A549 treated with dexamethasone at 1 μM for 4 hours (cell line): ENCODE measurements at places on chromosomes 6 and 20. TPM values are rescaled to one million over a fixed set of nuclear protein-coding genes. Genes with fewer than 3 reads are reported as not detected.

The TNFRSF6B gene
- 0.77 to 0.97 TPM (median 0.84 TPM) in 4 of 5 replicates, not detected in the other for total RNA-seq

The OR2J3 gene
- not detected in 5 replicates for total RNA-seq

The IFNGR1 gene
- total RNA-seq, result 46.2 to 47.8 TPM (median 46.6 TPM) in 5 replicates

The LIME1 gene
- total RNA-seq, result 2.9 to 9.5 TPM (median 8.9 TPM) in 5 replicates

The PTGIS gene
- 0.02 to 0.07 TPM (median 0.06 TPM) in 3 of 5 replicates, not detected in the others for total RNA-seq

The EFCAB8 gene
- not detected in 5 replicates for total RNA-seq

The DDX43 gene
- not detected in 5 replicates for total RNA-seq

The ADTRP gene
- total RNA-seq, result 0.29 to 0.90 TPM (median 0.75 TPM) in 5 replicates

The HTR1E gene
- total RNA-seq, result not detected in 5 replicates

The CHD6 gene
- total RNA-seq, result 7.7 to 14.1 TPM (median 10.6 TPM) in 5 replicates
